AG10803 (cell line): ENCODE measurements at places on chromosomes 2 and 18.

DNA sequence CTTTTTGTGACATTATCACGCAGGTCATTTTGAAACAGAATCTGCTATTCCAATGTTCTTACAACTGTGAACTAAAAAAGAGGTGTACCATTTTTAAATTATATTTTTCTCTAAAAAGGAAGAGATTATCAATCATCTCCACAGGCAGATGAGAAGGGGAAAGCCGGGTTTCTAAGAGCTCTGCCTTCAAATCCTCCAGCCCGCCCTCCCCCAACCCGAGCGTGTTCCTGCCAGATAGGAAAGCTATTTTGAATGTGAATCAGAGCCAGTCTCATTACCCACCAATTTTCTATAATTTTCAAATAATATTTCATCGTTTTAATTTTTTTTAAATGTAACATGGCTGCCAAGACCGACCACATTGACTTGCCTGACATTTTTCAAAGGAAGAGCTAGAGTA is 65.9 kb downstream of the KCNF1 start:
- no peak for DNase-seq

- peak; percentile 46 for DNase-seq
Observed at GRCh38 chr2:171703574-171704347, 16.5 kb downstream of the DYNC1I2 start.

GRCh38 chr2:186780701-186781316 is 68.2 kb downstream of the ZSWIM2 start:
- DNase-seq, result peak; percentile 4

DNA sequence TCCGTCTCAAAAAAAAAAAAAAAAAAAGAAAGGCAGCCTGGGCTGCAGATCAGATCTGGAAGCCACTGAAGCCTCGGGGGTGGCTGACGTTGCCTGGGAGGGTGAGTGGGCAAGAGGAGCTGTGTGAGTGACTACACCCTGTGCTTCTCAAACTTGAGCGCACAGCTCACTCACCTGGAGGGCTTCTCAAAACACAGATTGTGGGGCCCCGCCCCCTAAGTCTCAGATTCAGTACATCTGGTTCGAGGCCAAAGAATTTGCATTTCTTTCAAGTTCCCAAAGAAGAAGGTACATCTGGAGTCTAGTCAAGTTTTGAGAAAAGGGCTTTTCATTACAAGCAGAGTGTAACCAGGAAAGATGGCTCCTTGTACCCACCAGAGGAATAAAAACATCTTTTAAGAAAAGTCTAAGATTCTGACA is 97.7 kb upstream of the CAB39 start:
- DNase-seq, result no peak

GRCh38 chr18:52694804-52695203 is 354.8 kb downstream of the DCC start:
- DNase-seq, result no peak

DNA sequence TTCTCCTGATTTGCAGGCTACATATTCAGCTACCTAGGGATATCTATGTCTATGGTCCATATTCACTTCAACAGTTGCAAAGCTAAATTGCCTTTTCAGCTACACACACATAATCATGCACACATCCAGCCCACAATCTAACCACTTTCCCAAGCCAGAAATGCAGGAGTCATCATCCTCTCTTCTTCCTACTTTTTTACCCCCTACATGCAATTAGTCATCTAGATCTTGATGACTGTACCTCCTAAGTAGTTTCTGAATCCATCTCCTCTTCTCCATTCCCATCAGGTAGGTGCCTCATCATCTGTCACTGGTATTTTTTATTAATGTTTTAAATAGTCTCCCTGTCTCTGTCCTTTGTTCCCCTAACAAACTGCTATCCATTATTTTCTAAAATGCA is 23.7 kb upstream of the SPRED2 start:
- peak; percentile 70 for DNase-seq

- no peak for DNase-seq
Observed at GRCh38 chr2:190766595-190766994, 114.0 kb upstream of the GLS start.

- no peak for DNase-seq
Observed at GRCh38 chr2:133223226-133223625, 345.0 kb downstream of the NCKAP5 start.

- peak; percentile 62 for DNase-seq
Observed at GRCh38 chr2:130864830-130865800, 28.4 kb downstream of the ARHGEF4 start.

GRCh38 chr2:178845566-178846457 is 38.6 kb upstream of the TTN start:
- DNase-seq, result peak; percentile 79

- peak; percentile 44 for DNase-seq
Observed at GRCh38 chr2:196170213-196170605, 1.2 kb downstream of the STK17B start.

- no peak for DNase-seq
Observed at GRCh38 chr18:57518533-57518932, 68.0 kb downstream of the FECH start.

GRCh38 chr18:2219706-2220105 is 351.6 kb downstream of the METTL4 start:
- DNase-seq, result no peak

- no peak for DNase-seq
Observed at GRCh38 chr18:46054956-46055837, 16.9 kb downstream of the PSTPIP2 start.

GRCh38 chr2:232281858-232282507 is 96.6 kb upstream of the ALPP start:
- no peak for DNase-seq
